NCI-H1694 treated with DMSO at 0.1 percent for 48 hours (cell line): ENCODE measurements at places on chromosomes 6 and 20.

DNA sequence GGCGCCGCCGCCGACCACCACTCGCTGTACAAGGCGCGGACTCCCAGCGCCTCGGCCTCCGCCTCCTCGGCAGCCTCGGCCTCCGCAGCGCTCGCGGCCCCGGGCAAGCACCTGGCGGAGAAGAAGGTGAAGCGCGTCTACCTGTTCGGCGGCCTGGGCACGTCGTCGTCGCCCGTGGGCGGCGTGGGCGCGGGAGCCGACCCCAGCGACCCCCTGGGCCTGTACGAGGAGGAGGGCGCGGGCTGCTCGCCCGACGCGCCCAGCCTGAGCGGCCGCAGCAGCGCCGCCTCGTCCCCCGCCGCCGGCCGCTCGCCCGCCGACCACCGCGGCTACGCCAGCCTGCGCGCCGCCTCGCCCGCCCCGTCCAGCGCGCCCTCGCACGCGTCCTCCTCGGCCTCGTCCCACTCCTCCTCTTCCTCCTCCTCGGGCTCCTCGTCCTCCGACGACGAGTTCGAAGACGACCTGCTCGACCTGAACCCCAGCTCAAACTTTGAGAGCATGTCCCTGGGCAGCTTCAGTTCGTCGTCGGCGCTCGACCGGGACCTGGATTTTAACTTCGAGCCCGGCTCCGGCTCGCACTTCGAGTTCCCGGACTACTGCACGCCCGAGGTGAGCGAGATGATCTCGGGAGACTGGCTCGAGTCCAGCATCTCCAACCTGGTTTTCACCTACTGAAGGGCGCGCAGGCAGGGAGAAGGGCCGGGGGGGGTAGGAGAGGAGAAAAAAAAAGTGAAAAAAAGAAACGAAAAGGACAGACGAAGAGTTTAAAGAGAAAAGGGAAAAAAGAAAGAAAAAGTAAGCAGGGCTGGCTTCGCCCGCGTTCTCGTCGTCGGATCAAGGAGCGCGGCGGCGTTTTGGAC, 2.0 kb downstream of the SOX4 start:
- no peak for DNase-seq

DNA sequence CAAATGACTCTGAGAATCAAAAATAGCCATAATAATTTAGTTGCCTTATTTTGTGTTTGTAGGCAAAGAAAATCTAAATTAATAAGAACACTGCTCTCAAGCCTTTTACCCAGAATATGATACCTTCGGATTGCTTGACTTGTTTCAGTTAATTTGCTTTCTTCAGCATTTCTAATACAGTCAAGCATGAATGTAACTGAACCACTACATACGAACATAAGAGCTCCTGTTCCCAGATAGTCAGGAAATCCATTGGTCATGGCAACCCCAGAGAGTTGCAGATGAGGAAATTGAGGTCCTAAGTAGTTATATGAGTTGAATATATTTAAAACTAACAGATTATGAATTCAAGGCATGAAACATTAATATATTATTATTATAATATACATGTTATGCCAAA, 2.9 kb downstream of the FRK start:
- no peak for DNase-seq

- peak; percentile 41 for DNase-seq
Observed at GRCh38 chr6:85593438-85594196, at the start of gene SNX14. Gene SNX14, minus strand, starts transcription at chr6:85593858. Its CDS starts 140 bp downstream, at chr6:85593718.

GRCh38 chr6:138229663-138230179, 11.4 kb upstream of the PBOV1 start:
- DNase-seq = no peak

DNA sequence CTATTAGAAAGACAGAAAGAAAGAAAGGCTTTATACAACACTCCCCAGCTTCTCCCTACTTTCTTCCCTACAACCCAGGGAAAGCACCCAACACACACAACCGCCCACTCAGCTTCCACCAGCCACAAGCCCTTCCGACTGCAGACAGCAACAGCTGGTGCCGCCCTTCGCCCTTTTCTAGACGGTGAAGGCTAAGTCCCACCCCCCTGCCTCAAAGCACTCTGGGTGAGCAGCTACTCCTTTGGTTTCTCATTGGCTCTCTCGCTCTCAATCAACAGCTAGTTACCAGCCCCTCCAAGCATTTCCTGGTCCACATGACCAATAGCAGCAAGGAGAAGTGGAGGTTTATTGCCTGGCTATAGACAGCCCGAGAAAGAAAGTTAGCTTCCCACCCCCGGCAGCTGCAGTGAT, 230.1 kb upstream of the MOCS1 start:
- DNase-seq = no peak

GRCh38 chr20:62614085-62614960, 28.0 kb upstream of the SLCO4A1 start:
- no peak for DNase-seq

GRCh38 chr6:775863-776262, 82.9 kb upstream of the EXOC2 start:
- no peak for DNase-seq

DNA sequence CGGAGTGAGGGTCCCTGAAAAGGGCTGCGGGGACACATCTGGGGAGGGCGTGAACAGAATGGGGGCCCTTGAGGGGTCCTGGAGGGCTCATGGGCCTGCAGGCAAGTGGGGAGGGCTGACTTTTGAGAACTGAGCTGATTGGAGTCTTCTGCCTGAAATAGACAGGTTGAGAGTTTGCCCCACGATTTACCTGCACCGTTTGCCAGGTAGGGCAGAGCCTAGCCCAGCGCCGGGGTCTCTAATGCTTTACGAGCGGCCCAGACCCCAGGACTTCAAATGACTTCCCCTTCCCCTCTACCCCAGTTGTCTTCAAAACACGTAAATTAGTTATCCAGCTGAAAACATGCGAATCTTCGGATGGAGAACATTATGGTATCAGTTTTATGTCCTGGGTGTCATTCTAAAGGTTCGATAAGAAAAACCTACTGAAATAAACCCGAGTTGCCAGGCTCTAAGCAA, 1.3 kb downstream of the PLCB1 start:
- peak; percentile 17 for DNase-seq

DNA sequence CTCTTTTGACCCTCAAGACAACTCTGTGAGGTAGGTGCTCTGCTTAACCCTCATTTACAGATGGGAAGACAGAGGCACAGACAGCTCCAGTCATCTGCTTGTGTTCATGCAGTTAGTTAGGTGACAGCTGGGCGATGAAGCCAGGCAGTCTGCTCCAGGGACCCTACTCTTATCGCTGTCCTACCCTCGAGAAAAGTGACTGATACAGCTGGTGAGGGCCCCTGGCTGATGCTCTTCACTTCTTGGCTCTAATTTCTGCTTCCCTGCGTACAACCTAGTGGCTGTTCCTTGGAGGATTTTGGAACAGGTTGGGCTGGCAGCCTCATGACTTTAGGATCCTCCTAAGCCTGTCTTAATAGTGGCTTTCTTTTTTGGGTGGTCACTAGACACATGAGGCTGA, 9.1 kb upstream of the TJAP1 start:
- peak; percentile 10 for DNase-seq

DNA sequence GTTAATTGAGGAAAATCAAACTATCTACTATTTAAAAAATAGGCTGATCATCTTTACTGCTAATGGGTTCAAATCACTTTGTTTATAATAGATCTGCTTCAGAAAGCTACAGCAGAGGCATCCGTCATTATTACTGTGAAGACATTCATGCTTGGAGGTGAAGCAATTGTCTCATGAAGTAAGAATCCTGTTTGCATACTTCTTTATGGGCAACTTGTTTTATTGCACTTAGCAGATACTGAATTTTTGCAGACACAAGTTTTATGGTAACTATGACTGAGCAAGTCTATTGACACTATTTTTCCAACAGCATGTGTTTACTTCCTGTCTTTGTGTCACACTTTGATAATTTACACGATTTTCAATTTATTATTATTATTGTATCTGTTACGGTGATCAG, 573.9 kb downstream of the RFPL4B start:
- no peak for DNase-seq
